ENCODE measurements at places on chromosomes 11 and 22. TPM values are rescaled to one million over a fixed set of nuclear protein-coding genes. Genes with fewer than 3 reads are reported as not detected.

Gene SLC22A6
- not detected for total RNA-seq

Gene C11orf16
- total RNA-seq, result not detected

Gene ANO9
- 0.11 TPM for total RNA-seq

Gene TMX2
- 58.5 TPM for total RNA-seq

Gene OR51I1
- not detected for total RNA-seq

Gene TMEM45B
- total RNA-seq, result not detected

Gene KREMEN1
- total RNA-seq, result 44.7 TPM

Gene JAM3
- 28.5 TPM for total RNA-seq

Gene CARD10
- 5.8 TPM for total RNA-seq

Gene RAG1
- 1.5 TPM for total RNA-seq

DNA sequence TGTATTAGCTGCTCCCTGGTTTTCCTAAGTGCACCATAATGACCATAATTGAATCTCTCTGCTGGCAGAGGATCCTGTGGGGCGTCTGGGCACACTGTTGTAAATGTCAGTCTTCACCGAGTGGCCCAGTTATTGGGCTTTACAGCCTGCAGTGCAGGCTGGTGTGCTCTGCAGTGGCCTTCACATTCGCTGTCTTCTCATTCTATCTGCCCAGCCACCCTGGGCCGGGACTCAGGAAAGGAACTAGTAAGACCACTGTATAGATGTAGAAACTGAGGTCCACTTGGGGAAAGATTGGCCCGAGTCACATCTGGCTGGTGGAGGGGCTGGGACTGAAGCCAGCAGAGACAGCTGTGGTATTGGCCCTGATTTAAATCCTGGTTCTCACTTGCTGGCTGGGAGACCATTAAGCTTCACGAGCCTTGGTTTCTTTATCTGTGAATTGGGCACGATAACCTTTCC lies 49.3 kb downstream of the TSPAN18 start:
- DNase-seq, result no peak
- H3K27me3 ChIP-seq, result no peaks in the 10 kb centered on the region
- peak overlapping the region; percentile 88 for H3K27ac ChIP-seq
- H3K36me3 ChIP-seq, result no peaks in the 10 kb centered on the region

DNA sequence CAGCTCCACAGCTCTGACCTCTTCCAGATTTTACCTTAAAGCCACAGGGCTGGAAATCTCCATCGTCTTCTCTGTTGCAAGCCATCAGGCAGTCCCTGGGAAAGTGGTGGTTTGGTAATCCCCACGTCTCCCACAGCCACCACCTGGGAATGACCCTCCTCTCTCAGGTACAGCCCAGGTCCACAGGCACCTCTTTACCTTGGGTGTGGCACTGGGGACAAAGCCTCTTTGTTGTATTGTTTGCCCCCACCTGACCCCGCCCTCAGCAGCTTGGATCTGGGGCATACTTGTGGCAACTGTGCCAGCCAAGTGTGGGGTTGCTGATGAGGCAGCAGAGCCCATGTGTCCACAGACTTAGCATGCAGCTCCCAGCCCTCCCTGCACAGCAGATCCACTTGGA lies 77.6 kb downstream of the LRRC32 start:
- no peaks in the 10 kb centered on the region for H3K36me3 ChIP-seq
- peaks cover 9% of the 10 kb centered on the region for H3K4me1 ChIP-seq
- no peaks in the 10 kb centered on the region for H3K27me3 ChIP-seq
- no peak overlapping the region for H3K27ac ChIP-seq
- no peak for DNase-seq

DNA sequence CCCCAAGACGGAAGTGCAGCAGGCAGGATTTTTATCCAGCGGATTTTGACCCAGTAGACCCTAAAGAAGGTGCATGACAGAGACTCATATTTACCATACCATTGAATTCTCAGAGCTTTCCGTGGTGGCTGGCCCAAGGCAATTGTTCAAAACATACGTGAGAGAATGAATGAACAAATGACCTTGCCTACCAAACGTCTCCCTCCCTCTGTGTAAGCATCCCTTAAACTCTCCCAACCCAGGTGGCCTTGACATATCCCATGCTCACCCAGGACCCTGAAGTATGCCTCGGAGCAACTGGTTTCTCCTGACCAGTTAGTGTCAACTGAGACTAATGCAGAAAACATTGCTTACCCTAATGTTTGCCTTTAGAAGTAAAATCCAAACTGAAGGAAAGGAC lies 154.9 kb downstream of the TEAD1 start:
- no peaks in the 10 kb centered on the region for H3K36me3 ChIP-seq
- H3K4me1 ChIP-seq, result no peaks in the 10 kb centered on the region
- no peaks in the 10 kb centered on the region for H3K27me3 ChIP-seq
- peak overlapping the region; percentile 63 for H3K27ac ChIP-seq
- no peak for DNase-seq

DNA sequence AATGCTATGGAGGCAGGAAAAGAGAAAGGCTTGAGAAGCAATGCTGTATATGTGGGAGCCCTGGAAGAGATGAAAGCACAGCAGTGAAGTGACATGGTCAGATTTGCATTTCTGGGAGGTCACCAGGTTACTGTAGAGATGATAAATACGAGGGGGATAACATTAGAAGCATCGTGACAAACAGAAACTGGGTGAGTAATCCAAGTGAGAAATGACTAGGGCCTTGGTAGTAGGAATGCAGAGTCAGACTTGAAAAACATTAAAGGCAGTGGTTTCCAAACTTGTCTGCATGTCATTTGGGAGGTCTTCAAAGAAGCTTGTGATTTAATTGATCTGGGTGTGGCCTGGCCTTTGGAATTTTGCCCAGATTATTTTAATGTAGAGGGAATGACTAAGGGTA lies 43.9 kb downstream of the CCDC34 start:
- H3K27ac ChIP-seq, result no peak overlapping the region
- DNase-seq, result no peak
- no peaks in the 10 kb centered on the region for H3K27me3 ChIP-seq
- no peaks in the 10 kb centered on the region for H3K4me1 ChIP-seq
- H3K4me3 ChIP-seq, result no peak overlapping the region

- peaks cover 64% of the 10 kb centered on the region for H3K36me3 ChIP-seq
- H3K27me3 ChIP-seq, result no peaks in the 10 kb centered on the region
- peak overlapping the region; percentile 86 for H3K27ac ChIP-seq
- DNase-seq, result no peak
- H3K4me1 ChIP-seq, result no peaks in the 10 kb centered on the region
These were observed 1.9 kb downstream of the TAGLN start for GRCh38 chr11:117200813-117201657.

DNA sequence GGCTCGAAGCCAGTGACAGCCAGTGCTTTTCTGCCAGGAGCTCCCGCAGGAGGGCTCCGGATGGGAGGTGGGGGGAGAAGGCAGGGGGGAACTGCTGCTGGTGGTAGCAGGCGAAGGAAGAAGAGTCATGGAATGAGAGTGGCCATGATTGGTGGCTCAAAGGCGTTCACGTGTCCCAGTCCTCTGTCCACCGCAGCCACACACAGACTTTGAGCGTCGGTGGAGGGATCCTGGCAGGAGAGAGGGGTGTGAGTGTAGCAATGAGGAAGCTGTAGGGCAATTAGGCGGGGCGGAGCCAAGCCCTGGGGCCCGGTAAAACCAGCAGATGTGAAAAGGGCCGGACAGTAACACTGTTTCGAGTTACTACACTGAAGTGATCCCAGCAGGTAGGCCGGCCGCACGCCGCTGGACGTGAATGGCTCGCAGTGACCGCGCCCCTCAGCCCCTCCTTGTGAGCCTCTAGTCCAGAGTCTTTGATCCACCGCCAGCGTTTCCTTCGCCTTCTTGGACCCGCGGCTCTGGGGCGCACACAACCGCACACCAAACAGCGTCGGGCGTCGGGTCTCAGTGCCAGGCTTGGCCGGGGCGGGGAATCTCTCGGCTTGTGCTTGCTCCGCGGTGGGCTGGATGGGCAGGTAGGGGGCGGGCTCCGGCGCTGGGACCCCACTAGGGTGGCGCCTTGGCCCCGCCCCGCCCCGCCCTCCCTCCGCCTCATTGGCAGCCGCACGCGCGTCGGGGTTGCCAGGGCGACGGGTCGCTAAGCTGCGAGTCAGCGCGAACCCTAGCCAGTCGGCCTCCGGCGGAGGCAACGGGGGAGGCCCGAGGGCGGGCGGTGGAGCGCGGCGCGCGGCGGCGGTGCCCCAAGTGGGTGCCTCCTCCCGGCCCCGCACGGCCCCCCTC lies at the start of gene LRRC10B:
TSS of gene LRRC10B (plus strand) at position 788 of the 900 bp plus-strand sequence. CDS start 250 bp downstream, outside the sequence.
- peaks cover 7% of the 10 kb centered on the region for H3K27me3 ChIP-seq
- H3K27ac ChIP-seq, result peak within 1 kb of the TSS; percentile 4
- peaks cover 23% of the 10 kb centered on the region for H3K4me1 ChIP-seq
- no peak for DNase-seq
- peak within 1 kb of the TSS; percentile 41 for H3K4me3 ChIP-seq

- H3K4me3 ChIP-seq, result no peak overlapping the region
- H3K36me3 ChIP-seq, result no peaks in the 10 kb centered on the region
- H3K27ac ChIP-seq, result no peak overlapping the region
- no peaks in the 10 kb centered on the region for H3K4me1 ChIP-seq
- no peaks in the 10 kb centered on the region for H3K27me3 ChIP-seq
- DNase-seq, result no peak
These were observed 21.0 kb downstream of the SGSM3 start for GRCh38 chr22:40391417-40391816.

GRCh38 chr11:623999-624704 lies 603 bp downstream of the CDHR5 start:
- no peak for DNase-seq
- no peaks in the 10 kb centered on the region for H3K36me3 ChIP-seq
- H3K27ac ChIP-seq, result no peak overlapping the region
- H3K4me3 ChIP-seq, result no peak overlapping the region
- H3K27me3 ChIP-seq, result no peaks in the 10 kb centered on the region
- H3K4me1 ChIP-seq, result no peaks in the 10 kb centered on the region

DNA sequence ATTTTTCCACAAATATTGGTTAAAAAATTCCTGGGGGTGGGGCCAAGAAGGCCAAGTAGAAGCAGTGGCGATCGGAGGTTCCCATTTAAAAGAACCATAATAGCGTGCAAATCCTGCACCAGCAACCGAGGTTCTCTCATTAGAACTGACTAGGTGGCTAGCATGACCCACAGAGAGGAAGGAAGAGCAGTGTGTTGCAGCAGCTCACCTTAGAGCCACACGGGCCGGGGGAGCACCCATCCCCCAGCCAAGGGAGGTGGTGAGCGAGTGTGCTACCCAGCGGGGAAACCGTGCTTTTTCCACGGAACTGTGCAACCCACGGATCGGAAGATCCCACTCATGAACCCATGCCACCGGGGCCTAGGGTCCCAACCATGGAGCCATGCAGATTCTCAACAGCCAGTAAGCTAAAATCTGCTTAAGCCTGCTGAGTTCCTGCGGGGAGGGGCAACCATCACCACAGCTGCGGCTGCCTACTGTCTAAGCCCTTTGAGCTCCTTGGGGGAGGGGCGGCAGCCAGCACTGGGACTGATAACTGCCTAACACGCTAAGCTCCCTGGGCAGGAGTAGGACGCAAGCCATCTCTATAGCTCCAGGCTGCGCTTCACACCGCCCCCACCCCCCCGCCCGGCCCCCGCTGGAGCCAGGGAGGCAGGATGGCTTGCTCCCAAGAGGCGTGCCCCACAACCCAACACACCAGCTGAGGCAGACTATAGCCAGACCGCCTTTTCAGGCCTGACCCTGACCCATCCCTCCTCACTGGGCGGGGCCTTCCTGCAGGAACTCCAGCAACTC lies 21.0 kb upstream of the HTATIP2 start:
- no peak for DNase-seq
- no peak overlapping the region for H3K4me3 ChIP-seq
- H3K4me1 ChIP-seq, result no peaks in the 10 kb centered on the region
- H3K27me3 ChIP-seq, result no peaks in the 10 kb centered on the region

- no peaks in the 10 kb centered on the region for H3K36me3 ChIP-seq
- no peaks in the 10 kb centered on the region for H3K4me1 ChIP-seq
- H3K27me3 ChIP-seq, result no peaks in the 10 kb centered on the region
- no peak overlapping the region for H3K27ac ChIP-seq
- DNase-seq, result no peak
- no peak overlapping the region for H3K4me3 ChIP-seq
These were observed 175.7 kb downstream of the TMEM135 start for GRCh38 chr11:87213444-87213843.

GRCh38 chr22:35834061-35834460 lies 116.4 kb downstream of the APOL5 start:
- peaks cover 81% of the 10 kb centered on the region for H3K4me1 ChIP-seq
- DNase-seq, result no peak
- H3K36me3 ChIP-seq, result no peaks in the 10 kb centered on the region
- no peaks in the 10 kb centered on the region for H3K27me3 ChIP-seq
- H3K4me3 ChIP-seq, result no peak overlapping the region

DNA sequence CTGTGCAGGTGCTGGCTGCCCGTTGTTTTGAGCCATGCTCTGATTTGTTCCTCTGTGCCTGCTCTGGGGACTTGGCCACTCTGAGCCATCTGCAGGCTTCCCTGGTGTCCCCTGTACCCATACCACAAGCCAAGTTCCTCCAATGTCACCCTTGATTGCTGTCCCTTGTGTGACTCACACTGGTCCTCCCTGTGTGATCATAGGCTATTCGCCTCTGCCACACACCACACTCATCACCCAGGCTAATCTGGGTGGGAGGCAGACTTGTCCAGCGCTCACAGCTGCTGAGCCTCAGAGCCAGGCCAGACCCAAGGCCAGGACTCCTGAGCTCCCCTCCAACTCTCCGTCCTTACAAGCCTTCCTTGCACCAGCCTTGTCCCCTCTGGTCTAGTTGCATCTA lies 31.7 kb downstream of the IGF2 start:
- no peak overlapping the region for H3K27ac ChIP-seq
- DNase-seq, result no peak
- H3K36me3 ChIP-seq, result no peaks in the 10 kb centered on the region
- H3K4me3 ChIP-seq, result no peak overlapping the region
- H3K27me3 ChIP-seq, result no peaks in the 10 kb centered on the region

DNA sequence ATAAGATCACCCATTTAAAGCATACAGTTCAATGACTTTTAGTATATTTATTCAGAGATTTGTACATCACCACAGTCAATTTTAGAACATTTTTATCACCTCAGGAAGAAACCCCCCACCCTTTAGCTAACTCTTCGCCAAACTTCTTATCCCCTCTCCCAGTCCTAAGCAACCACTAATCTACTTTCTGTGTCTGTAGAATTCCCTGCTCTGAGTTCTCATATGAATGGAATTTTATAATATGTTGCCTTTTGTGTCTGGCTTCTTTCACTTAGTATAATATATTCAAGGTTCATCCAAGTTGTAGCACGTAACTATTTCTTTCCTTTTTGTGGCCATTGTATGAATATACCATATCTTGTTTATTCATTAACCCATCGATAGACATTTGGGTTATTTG lies 3.6 kb downstream of the ANKRD13D start:
- DNase-seq, result no peak
- no peak overlapping the region for H3K27ac ChIP-seq
- peaks cover 26% of the 10 kb centered on the region for H3K4me1 ChIP-seq
- H3K27me3 ChIP-seq, result no peaks in the 10 kb centered on the region
- H3K4me3 ChIP-seq, result no peak overlapping the region

DNA sequence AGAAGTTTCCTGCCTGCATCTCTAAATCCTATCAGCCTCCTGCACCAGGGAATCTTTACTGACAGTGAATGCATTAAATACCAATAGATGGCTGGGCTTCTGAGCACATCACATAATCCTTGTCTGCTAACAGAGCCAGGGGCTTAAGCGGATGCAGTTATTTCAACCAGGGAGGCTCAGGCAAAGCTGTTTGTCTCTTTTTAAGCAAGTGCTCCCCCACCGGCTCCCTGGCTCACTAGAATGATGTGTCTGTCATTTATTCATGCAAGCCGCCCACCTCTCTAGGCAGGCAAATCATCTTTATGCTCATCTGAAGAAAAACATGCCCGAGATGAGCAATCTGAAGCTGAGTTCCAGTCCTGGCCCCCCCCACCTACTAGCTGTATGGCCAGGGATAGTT lies 182.3 kb downstream of the TENM4 start:
- no peak overlapping the region for H3K27ac ChIP-seq
- no peaks in the 10 kb centered on the region for H3K36me3 ChIP-seq
- no peaks in the 10 kb centered on the region for H3K27me3 ChIP-seq
- no peaks in the 10 kb centered on the region for H3K4me1 ChIP-seq

All from right atrium auricular region (tissue), 2 donors.